ENCODE measurements at places on chromosomes 16 and 17.

- no peak for DNase-seq
Measured at GRCh38 chr16:88540346-88540977, 29.7 kb upstream of the ZC3H18 start.

- no peak for DNase-seq
Measured at GRCh38 chr16:67278773-67279295, 498 bp upstream of the PLEKHG4 start.

DNA sequence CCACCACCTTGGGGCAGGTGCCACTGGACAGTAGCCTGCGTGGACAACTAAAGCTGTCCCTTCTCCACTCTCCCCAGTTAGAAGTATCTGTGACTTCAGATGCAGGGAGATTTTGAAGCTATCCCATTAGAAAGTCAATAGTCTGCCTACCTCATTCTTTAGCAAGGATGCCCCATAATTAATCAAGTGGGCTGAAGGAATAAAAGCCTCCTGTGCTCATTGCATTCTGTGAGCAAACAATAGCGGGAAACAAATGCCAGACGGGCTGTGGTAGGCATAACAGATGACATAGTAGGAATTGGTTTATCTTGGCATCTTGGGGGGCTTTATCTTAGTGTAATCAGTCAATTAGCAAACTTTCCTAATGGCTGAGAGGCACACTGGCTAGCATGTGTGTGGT is 96.7 kb upstream of the HSBP1 start:
- DNase-seq: no peak

DNA sequence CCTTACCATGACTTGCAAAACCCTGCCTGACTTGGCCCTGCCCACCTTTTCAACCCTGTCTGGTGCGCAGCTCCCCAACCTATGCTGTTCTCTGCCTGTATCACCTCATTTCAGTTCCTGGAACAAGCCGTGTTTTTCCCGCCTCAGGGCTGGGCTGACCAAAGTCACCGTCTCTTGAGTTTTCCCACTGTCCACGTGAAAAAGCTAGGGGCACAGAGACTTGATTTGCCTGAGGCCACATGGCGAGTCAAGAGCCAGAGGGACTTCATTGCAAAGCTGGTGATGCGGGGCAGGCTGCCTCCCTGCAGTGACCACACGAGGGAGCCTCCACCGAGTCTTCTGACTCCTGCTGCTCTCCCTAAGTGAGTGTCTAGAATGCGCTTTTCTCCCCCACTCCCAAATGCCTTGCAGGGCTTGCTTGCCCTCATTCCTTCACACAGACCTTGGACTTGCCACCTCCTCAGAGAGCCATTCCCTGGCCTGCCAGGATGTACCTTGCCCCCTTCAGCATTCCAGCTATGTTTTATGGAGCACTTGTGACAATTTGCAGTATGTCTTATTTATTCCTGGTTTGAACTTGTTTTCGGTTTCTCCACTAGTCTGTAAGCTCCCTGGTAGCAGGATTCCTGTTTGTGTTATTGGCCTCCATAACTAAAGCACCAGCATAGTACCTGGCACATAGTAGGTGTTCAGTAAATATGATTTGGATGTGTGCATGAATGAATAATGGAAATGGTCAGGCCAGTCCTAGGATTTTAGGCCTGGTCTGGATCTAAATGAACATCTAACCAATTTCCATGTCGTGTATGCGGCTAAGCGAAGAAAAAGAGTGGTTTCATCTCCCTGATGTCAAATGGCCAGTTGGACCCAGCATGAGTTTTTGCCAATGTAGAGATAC is 252.3 kb downstream of the SNX29 start:
- peak; percentile 62 for DNase-seq

DNA sequence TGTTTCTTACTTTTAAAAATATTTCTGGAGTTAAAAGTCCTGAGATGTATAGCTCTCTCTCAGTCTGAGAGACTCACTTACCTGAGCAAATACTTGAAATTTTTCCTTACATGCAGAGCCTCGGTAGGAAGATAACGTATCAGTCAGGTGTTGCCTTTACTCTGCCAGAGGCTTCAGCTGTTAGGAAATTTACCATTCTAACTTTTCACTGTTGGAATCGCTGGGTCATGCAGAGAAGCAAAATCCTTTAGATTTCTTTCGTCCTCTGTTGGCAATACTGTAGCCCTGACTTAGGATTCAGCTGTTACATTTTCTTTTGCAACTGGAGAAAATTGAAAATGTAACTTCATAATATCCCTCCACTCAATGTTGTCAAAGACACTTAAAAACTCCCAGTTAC is 20.0 kb upstream of the KCNJ16 start:
- no peak for DNase-seq

GRCh38 chr16:19532601-19533000 is 8.9 kb downstream of the CCP110 start:
- DNase-seq: no peak

DNA sequence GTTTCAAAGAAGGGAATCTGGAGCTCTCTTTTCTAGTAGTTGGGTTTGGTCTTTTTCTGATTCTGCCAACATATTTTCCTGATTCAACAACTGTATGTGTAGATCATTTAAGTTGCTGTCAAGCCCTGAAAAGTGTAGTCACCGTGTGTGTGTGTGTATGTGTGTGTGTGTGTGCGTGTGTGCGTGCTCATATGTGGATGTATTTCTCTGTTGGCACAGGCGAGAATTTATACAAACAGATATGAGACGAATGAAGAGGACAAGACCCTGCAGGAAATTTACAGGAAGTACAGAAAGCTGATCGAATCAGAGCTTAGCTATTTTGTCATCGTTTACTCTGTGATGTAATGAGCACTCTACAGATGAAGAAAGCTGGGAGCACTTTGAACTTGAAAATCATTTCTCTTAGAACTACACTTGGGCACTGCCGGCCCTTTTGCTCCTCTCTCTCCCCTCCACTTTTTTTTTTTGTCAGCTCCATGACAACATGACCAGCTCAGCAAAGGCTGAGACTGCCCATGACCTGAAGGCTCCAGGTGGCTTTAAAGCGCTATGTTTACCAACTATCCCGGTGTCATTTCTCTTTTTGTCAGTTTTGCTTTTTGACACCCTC is 11.2 kb downstream of the FBXO39 start:
- DNase-seq: no peak

GRCh38 chr17:73652886-73653480 is 8.7 kb upstream of the SDK2 start:
- no peak for DNase-seq

DNA sequence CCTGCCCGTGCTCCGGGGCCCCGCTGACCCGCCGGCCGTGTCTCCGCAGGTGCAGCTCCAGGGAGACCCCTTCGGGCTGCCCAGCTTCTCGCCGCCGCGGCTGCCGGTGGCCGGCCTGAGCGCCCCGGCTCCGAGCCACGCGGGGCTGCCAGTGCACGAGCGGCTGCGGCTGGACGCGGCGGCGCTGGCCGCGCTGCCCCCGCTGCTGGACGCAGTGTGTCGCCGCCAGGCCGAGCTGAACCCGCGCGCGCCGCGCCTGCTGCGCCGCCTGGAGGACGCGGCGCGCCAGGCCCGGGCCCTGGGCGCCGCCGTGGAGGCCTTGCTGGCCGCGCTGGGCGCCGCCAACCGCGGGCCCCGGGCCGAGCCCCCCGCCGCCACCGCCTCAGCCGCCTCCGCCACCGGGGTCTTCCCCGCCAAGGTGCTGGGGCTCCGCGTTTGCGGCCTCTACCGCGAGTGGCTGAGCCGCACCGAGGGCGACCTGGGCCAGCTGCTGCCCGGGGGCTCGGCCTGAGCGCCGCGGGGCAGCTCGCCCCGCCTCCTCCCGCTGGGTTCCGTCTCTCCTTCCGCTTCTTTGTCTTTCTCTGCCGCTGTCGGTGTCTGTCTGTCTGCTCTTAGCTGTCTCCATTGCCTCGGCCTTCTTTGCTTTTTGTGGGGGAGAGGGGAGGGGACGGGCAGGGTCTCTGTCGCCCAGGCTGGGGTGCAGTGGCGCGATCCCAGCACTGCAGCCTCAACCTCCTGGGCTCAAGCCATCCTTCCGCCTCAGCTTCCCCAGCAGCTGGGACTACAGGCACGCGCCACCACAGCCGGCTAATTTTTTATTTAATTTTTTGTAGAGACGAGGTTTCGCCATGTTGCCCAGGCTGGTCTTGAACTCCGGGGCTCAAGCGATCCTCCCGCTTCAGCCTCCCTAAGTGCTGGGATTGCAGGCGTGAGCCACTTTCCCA is 5.9 kb downstream of the CTF1 start:
- peak; percentile 28 for DNase-seq

DNA sequence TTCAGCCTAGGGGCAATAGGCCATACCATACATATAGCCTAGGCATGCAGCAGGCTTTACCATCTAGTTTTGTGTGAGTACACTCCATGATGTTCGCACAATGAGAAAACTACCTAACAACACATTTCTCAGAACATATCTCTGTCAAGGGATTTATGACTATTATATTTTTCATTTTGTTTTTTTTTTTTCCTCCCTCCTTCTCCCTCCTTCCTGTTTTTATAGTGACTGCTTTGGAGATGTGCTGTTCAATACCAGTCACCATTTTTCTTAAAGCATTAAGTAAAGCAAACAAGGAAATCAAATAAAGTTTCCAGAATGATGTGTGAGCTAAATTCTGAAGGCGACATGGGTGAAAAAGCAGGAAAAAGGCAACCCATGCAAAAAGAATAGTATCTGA is 194.6 kb downstream of the STX8 start:
- DNase-seq: no peak

GRCh38 chr17:9434642-9435057 is 141.0 kb downstream of the STX8 start:
- no peak for DNase-seq

- no peak for DNase-seq
Measured at GRCh38 chr16:30054959-30055553, 10.5 kb upstream of the ALDOA start.

GRCh38 chr17:66438101-66438500 is 135.7 kb downstream of the PRKCA start:
- DNase-seq: no peak

DNA sequence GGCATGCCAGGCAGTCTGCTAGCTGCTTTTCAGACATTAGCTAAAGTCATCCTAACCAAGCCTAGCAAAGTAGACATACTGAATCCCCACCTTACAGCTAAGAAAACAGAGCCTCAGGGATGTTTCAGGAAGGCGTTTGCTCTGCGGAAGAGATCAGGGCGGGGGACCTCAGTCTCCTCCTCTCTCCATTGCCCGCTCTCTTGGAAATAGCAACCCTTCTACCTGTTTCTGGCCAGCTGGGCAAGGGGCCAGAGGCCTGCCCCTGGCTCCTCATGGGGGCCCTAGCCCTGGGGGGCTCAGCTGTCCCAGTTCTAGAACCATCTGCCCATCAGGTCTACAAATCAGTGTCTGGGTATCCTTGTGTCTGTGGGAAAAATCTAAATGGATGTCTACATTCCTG is 14.5 kb downstream of the PITPNM3 start:
- DNase-seq: no peak

- DNase-seq: no peak
Measured at GRCh38 chr17:77382356-77382911, 241.7 kb downstream of the SEC14L1 start.

GRCh38 chr16:75745242-75745641 is 19.0 kb upstream of the CPHXL start:
- DNase-seq: no peak

GRCh38 chr16:82716361-82716855 is 89.6 kb downstream of the CDH13 start:
- no peak for DNase-seq

DNA sequence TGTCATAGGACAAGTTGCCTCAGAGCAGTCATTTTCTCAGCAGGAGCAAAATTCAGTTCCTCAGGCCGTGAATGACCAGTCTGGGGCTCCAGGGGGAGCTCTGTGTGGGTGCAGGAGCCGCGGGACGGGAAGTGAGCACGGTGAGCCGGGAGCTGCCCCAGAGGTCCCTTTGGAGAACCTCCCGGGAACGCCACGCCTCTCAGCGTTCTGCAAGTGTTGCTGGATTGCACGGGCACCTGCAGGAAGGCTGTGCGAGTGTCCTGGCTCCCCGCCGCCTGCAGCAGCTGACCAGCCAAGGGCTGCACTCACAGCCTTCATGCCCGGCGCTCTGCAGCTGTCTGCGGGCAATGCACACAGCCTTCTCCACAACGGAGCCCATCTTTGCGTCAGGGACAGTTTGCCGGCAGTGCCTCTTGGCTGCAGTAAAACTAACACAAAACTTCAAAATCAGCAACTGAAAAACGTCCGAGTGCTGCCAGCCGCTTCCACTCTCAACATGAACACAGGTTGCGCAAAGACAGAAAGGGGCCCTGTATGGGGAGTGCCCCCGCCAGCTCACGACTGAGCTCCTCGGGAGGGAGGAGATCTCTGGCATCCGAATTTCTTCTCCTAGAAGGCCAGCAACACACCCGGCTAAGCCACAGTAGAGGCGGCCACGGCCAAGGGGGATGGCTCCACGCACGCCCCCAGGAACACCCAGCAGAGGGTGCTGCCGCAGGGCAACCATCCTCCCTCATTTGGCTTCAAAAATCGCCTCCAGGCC is 16.0 kb downstream of the NDUFAF8 start:
- peak; percentile 79 for DNase-seq

DNA sequence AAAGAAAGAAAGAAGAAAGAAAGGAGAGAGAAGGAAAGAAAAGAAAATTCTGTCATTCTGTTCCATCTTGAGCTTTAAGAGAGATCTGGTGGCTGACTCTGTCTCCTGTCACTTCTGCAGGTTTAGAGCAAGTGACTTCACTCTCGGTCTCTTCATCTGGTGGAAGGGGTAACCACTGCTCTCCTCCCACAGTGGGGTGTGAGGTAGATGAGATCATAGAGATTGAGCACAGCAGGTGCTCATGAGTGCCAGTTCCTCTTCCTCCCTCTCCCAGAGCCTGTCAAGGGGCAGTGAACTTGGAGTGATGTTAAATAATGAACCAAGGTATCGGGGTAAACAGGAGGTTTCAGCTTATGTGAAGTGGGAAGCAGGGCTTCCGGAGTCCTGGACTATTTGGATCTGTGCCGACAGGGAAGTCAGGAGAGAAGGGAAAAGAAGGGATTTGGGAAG is 47.7 kb downstream of the BEAN1 start:
- peak; percentile 6 for DNase-seq

GRCh38 chr16:70801611-70802010 is 653 bp upstream of the VAC14 start:
- no peak for DNase-seq
